ENCODE measurements at places on chromosomes 7 and 10.

DNA sequence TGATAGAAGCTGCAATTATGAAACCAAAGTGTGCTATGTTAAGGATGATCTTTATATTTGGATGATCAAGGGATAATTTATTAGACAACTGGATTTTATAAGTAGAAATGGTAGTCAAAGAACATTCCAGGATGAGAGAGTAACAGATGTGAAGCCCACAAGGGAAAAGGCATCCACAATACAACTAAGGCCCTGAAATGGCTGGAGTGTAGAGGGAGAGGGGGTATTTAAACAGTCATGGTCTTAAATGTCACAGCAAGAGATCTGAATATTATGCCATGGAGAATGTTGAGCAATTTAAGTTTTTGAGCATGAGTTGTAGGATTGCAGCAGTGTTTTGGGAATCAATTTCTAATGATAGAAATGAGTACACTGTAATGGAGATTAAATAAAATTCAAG lies 282.3 kb upstream of the DKK1 start:
- DNase-seq, result no peak

GRCh38 chr7:37527109-37527508 lies 78.4 kb upstream of the ELMO1 start:
- no peak for DNase-seq

DNA sequence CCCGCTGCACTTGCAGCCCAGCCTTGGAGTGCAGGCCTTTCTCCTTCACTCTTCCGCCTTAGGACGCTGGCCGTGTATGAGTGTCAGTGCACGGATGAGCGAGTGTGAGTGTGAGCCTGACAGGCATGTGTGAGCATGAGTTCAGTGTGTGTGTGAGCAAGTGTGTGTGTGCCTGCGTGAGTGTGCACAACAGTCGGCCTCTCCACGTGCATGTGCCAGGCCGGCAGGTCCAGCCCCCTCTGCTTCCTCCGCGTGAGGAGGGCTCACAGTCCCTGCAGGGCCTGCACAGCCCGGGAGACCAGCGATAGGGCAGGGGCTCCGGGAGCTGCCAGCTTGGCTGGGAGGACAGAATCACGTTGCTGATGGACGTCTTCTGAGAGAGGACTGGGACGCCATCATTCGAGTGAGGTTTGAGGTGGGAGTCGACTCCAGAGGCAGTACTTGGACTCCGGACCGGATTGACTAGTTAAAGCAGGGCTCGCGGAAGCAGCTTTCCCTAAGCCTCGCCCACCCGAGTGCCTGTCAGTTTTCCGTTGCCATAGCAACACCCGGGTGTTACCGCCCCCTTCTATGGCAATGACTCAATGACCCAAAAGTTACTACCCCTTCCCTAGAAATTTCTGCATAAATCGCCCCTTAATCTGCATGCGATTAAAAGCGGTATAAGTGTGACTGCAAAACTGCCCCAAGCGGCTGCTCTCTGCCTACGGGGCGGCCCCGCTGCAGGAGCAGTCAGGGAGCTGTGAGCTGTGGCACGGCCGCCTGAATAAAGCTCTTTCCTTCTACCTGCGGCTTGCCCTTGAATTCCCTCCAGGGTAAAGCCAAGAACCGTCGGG lies 19.6 kb upstream of the CFAP46 start:
- peak; percentile 50 for DNase-seq

GRCh38 chr10:11285171-11285570 lies 267.5 kb downstream of the CELF2 start:
- DNase-seq, result no peak

DNA sequence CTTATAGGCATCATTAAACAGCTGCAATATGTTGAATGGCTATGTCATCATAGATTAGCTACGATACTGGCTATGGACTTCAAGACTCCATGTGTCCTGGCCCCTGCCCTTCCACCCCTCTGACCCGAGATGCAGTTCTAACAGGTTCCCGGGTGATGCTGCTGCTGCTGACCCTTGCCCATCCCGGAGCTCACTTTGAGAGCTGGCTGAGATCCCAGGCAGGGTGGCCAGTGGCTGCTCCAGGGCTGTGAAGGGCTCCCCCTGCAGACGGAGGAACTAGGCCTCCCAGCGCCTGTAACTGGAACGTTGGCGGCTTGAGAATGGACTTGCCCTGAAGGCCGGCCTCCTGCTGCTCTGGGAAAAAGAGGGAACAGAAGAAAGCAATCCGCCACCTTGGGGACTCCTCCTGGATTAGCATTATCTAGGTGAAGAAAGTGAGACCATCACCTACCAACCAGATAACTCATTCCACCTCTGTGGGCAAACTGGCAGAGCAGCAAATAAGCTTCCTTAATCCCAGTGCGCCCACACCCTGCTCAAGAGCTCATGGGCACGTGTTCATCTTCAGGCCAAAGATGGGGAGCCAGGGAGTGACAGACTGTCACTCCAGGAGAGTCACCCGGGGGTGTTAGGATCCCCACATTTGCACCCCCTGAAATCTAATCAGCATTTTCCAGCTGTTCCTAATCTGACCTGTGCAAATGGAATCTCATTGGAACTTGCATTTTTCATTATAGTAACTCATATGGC lies 56.8 kb downstream of the PARP12 start:
- peak; percentile 26 for DNase-seq

GRCh38 chr7:45978010-45978681 lies 57.1 kb upstream of the IGFBP3 start:
- DNase-seq, result peak; percentile 97

DNA sequence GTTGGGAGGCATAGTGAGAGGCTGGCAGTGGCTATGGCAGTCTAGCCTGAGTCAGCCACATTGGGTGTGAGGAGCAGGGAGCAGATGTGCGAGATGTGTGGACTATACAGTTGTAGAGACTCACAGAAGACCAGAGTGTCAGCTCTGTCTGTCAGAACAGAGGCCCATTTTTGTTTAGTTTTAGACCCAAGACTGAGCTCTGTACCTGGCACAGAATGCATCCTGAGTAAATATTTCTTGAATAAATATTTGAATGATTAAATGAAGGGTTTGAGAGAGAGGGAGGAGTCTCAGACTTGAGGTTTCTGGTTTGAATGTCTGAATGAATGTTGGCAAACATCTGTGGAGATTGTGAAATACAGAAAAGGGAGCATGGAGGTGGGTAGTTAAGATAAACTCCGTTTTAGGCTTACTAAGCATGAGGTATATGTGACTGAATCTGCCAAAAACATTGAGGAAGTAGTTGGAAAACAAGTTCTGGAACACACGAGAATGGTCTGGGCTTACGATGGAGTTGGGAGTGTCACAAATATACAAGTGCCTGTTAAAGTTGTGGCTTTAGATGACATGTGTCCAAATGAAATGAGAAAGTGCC lies 3.6 kb downstream of the SEC23IP start:
- peak; percentile 63 for DNase-seq

DNA sequence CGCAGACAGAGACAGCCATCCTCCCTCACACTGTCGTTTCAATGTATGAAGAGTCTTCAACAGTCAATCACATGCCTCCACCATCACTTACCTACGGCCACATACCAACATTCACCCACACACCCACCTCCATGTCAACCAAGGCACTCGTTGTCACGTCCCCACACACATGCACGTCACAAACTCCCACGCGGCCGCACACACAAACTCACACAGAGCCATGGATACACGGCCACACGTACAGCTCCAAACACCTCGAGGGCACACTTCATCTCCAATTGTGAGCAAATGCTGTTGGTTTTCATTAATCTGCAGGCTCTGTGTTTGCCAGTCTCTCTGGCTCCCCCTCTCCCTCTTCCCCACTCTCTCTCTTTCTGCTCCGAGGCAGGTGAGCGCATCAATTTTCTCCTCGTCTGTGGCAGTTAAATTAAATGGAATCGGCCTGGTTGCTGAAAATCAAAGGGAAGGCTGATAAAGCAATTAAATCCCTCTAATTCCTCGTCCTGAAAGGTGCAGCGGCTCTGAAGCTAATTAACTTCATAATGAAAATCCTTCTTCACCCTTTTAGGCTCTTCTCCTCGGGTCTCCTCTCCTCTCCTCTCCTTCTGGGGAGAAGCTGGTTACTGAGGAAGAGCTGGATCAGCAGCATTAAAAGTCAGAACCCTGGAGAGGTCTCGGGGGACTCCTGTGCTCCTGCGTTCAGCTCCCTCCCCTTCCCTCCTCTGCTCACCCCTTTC lies 53.8 kb upstream of the SLF2 start:
- no peak for DNase-seq

GRCh38 chr7:4713183-4713784 lies 31.2 kb downstream of the FOXK1 start:
- DNase-seq, result no peak

GRCh38 chr7:107659666-107660065 lies 962 bp upstream of the SLC26A4 start:
- DNase-seq, result peak; percentile 70

- DNase-seq, result peak; percentile 15
These were observed 3.2 kb upstream of the CLDN4 start for GRCh38 chr7:73827567-73828106.

- peak; percentile 32 for DNase-seq
These were observed 437.9 kb downstream of the SDK1 start for GRCh38 chr7:3738964-3739363.

DNA sequence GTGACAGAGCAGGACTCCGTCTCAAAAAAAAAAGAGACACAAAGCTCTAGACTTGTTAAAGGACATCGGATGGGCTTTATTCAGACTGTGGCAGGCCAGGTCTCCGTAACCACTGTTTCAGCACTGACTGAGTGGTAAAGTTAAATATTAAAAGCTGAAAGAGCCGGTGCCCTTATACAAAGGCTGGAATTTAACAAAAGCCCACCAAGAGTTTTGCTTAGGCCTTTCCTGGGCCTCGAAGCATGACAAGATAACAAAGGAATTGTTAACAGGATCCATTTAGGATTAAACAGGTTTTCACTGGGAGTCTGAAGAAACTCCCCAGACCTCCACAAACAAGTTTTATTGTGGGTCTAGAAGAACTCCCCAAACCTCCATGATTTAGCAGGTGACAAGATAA lies 727.8 kb downstream of the TYW1 start:
- DNase-seq, result no peak

GRCh38 chr10:69639291-69640195 lies 9.5 kb downstream of the FAM241B start:
- DNase-seq, result peak; percentile 32

DNA sequence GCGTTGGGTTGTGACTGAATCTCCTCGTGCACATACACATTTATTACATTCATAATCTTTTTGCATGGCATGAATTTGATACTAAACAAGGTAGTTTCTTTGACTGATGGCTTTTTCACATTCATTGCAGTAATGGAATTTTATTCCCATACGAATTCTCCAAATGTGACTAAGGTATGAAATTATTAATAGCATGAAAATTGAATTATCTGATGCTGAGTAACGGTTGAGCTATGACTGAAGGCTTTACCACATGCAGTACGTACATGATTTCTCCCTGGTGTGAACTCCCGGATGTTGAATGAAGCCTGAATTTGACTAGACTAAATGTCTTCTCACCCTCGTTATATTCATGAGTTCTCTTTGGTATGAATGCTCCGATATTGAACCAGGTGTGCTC lies 104.4 kb upstream of the C1GALT1 start:
- DNase-seq, result peak; percentile 9

DNA sequence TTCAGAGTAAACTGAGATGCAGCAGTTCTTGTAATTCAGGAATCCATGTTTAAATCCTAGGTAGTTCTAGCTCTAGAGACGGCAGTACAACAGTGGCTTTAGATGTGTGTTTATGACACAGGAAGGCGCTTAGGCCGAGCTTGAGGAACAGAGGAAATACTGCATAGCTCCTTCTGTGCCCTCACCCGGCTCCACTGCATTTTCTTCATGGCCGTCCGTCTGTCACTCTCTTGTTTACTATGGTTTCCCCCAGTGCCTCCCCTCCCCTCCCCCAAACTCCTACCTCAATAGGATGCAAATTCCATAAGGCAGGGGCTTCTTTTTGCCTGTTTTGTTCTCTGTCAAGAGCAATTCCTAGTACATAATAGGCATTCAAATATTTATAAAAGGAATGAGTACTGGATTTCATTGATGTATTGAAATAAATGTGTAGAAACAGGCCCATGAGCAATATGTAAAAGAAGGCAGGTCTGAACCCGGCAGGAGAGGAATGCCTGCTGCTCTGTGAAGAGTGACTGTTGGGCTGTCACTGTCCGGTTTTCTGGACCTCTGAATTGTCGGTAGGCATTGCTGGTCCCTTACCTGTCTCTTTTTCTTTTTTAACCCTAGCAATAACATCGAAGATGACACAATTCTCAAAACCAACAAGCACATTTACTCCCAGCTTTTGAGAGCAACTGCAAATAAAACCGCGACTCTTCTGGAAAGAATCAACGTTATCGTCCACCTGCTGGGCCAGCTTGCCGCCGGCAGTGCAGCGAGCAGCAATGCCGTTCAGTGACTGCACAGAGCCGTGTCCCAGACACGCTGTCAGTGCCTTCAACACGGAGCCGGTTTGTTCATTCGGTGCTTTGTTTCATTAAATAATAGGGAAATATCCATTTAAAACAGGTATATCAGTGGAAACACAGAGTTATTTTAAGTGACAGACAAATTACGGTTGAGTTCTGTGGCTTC lies 12.7 kb downstream of the MMP21 start:
- DNase-seq, result no peak

DNA sequence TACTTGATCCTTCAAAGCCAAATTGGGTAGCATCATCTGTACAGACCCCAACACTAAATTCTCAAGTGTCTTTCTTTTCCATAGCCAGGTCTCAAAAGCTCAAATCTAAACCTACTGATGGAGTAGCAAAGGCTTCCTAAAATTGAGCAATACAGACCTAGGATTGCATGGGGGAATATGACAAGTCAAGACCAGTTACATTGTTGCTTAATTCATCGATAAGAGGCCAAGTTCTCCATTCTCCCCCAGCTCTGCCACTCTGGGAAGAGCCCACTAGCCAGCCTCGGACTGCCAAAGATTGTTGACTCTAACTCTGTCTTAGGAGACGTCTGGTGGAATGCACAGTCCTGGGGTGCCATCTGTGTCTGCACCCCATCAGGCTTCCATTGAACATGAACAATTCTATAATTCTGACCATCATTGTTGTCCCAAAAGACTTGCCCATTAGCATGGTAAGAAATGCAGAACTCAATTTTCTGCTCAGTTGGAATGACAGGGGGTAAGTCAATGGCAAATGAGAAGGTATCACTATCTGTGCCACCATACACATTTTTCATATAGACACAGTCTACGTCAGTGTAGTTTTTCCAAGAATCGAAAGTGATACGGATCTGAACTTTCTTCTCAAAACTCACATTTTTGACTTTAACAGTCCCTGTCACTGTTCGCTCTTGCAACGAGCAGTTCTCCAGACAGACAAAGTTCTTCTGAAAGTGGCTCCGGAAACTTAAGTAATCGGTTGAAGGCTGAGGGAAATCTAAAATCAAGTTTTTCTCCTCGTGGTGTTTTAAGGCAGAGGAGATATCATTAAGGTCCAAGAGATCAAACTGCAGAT lies 2.9 kb downstream of the PPP1R3C start:
- DNase-seq, result no peak

DNA sequence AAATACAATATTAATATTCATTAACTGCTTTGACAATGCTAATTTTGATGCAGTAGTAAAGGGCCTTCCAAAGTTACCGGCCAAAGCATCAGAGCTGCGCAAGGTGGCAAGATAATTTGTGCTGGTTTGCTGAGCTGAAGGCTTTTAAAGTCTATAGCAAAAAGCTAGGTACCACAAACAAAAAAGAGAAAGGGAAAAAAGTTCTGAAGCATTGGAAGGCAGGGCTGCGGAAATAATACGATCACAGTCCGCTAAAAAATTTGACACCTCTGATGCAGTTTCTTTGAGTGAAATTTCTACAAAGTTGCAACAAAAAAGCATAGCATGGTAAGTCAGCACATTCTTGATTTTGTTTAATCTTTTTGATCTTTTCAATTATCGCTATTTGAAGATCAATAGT lies 175.6 kb downstream of the TCF7L2 start:
- DNase-seq, result no peak

- no peak for DNase-seq
These were observed 27.7 kb downstream of the CCM2 start for GRCh38 chr7:45027774-45028114.

GRCh38 chr7:116963234-116963633 lies 9.9 kb downstream of the ST7 start:
- no peak for DNase-seq
